ENCODE measurements at places on chromosomes 1 and 21. TPM values are rescaled to one million over a fixed set of nuclear protein-coding genes. Genes with fewer than 3 reads are reported as not detected.

KCNQ4 gene
- 0.24 TPM for polyA plus RNA-seq

ESRRG gene
- polyA plus RNA-seq, result not detected

CFHR3 gene
- polyA plus RNA-seq, result 0.47 TPM

RHD gene
- not detected for polyA plus RNA-seq

ARHGEF11 gene
- 13.7 TPM for polyA plus RNA-seq

LUZP1 gene
- 18.0 TPM for polyA plus RNA-seq

TMEM79 gene
- 6.3 TPM for polyA plus RNA-seq

DNA sequence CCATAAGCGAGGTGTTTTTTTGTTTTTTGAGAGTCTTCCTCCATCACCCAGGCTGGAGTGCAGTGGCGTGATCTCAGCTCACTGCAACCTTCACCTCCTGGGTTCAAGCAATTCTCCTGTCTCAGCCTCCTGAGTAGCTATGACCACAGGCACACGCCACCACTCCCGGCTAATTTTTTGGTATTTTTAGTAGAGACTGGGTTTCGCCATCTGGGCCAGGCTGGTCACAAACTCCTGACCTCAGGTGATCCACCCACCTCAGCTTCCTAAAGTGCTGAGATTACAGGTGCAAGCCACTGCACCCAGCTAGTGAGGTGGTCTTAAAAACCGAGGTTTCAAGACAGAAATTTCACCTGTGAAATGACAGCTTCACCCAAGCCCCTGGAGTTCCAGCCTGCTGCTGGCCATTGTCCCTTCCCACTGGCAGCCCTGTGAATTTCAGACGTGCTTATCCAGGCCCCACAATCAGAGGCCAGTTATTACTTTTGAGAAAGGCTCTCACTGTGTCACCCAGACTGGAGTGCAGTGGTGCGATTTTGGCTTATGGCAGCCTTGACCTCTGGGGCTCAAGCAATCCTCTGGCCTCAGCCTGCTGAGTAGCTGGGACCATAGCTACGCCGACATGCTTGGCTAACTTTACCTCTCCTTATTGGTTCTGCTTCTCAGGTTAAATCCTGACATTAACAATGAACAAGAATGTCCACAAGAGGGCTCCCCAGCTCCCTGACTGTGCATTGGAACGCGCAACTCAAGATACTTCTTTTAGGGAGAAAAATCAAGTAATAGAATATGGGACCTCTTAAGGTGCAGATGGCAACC lies 19.4 kb downstream of the ENO1 start:
- DNase-seq, result no peak

DNA sequence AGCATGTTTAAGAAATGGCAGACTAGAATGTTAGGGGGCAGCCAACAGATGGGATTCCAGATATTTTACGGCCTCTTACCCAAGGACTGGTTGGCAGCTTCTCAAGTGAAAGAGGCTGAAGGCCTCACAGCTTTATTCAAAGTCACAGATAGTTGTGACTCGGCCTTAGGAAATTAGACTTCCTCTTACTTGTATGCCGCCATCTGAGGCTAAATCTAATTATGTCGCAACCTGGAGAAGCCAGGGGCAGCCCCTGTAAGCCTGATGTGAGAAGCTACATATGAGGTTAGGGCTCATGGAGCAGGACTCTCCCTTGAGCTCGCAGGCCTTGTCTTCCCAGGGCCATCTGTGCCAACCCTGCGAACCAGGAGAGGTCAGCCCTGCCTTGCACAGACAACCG lies 352.5 kb downstream of the HHAT start:
- DNase-seq, result no peak

GRCh38 chr21:26194811-26195251 lies 24.3 kb upstream of the APP start:
- DNase-seq, result no peak

- no peak for DNase-seq
These were observed 57.4 kb downstream of the ZNF648 start for GRCh38 chr1:182003953-182004586.

DNA sequence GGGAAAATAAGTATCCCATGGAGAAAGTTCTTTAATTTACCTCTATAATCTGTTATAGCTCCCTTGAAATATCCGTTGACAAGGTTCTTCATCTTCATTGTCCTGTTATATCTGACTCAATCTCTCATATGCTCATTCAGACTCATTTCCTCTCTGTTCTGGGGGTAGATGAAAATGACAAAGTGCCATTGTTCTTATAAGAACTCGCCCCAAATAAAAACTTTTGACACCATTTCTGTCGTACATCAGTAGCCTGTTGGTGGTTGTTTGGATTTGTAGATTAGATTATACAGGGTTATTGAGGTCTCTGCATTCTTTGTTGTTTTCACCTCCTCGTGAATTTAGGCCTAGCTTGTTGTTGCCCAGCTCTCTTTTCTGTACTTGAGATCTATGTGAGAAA lies 55.2 kb upstream of the IPO9 start:
- DNase-seq, result no peak

DNA sequence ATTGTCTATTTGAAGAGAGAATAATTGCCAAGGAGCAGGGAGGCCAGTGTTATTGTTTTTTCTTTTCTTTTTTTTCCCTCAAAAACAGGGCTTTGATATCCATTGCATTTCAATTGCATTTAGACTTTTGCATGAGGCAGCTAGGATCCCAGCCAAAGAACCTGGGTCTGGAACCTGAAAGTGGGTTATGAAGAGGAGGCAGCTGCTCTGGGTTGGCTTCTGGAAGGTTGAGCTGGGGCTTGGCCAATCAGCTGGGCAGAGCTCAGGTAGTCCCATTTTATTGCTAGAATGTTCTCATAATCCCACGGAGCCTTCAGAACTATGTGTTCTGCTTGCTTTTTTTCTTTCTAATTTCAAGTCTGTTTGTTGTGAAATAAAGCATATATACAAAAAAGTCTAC lies 218.9 kb downstream of the CAMTA1 start:
- no peak for DNase-seq

DNA sequence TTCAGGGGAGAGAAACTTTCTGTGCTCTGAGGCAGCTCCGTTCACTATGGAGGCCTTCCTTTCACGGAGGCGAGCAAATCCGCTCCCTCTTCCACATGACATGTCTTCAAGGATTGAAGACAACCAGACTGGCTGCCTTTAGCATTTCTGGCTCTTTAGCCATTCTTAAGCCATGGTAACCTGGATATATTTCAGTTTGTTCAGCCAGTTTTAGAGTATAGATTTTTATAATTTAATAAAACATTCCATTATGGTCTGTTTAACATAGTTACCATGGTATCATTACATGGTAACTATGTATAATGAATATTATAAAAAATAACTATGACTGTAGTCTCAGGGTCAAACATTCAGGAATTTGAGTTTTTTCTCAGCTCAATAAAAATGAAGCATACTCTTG lies 54.2 kb upstream of the NFIA start:
- DNase-seq, result no peak

DNA sequence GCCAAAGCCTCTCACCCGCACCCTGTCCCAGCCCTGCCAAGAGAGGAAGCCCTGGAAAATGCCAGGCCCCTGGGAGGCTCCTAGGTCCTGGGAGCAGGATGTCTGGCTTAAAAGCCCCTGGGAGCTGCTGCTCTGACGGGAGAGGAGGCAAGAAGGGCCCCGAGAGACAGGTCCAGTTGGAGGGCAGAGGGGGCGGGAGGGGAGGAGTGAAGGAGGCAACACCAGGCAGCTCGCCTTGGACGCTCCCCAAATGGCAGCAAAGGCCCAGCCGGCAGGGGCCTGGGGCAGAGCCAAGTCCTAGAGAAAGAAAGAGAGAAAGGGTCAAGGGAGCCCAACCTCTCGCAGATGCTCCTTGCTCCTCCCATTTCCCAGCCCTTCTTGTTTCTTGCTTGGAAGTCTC lies 6.8 kb downstream of the ETV3L start:
- DNase-seq, result no peak

DNA sequence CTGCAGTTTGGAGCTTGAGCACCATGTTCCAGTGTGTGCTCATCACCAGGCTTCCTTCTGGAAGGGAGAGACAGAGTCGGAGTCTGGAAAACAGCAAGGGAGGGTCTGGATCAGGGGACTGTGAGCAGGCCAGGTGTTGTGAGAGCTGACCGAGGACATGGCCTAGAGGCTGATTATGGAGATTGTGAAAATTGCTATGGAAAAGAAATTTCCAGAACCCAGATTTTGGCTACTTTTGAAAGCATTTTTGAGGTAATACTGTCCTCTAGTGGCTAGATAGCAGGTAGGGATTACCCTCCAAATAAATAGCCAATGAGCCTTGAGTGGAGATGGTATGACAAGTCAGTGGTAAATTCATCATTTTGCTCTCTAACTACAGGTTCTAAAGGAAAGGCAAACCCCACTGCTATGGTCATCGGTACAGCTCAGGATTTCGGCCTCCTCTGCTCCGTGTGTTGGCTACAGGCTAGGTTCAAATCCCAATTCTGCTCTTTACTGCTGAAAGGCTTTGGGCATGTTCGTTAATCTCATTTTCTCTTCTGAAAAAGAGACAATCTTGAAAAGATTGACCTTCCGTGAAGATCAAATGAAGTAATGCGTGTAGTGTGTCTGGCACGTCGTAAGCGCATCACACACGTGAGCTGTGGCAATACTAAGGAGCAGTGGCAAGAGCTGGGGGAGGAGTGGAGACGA lies 1.0 kb upstream of the HAO2 start:
- peak; percentile 30 for DNase-seq

DNA sequence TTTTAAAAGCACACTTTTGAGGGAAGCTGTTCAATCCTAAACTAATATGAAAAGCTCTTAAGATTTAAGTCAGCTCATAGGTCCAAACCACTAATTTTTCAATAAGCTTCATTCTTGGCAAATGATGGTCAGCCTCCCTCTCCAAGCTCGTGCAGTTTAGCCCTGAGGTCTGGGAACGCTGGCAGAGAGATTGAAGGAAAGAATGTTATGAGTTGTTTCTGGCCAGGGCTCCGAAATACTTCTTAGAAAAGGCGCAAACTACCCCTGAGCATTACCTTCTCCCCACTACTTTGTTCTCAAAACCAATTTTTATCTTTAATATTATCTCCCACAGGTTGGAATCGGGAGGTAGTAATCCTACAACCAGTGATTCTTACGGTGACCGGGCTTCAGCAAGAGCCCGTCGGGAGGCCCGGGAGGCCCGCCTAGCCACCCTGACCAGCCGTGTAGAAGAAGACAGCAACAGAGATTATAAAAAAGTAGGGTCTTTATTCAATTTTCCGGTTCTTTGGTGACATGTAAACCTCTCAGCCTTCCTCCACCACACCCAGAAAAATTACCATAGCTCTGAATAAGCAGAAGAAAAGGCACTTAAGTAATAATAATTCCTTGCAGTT lies 147.7 kb downstream of the SYT2 start:
- DNase-seq, result no peak

GRCh38 chr1:208264469-208265121 lies 20.4 kb upstream of the PLXNA2 start:
- no peak for DNase-seq

GRCh38 chr1:167912294-167912693 lies 1.6 kb downstream of the ADCY10 start:
- DNase-seq, result no peak

- DNase-seq, result peak; percentile 63
These were observed 101.3 kb downstream of the IER5 start for GRCh38 chr1:181189691-181190363.

GRCh38 chr1:17016317-17016661 lies 4.6 kb upstream of the ATP13A2 start:
- no peak for DNase-seq

- DNase-seq, result peak; percentile 57
These were observed 21.8 kb upstream of the SDHB start for GRCh38 chr1:17075470-17076255.

GRCh38 chr21:37073417-37074196 lies 553 bp downstream of the TTC3 start:
- peak; percentile 14 for DNase-seq

DNA sequence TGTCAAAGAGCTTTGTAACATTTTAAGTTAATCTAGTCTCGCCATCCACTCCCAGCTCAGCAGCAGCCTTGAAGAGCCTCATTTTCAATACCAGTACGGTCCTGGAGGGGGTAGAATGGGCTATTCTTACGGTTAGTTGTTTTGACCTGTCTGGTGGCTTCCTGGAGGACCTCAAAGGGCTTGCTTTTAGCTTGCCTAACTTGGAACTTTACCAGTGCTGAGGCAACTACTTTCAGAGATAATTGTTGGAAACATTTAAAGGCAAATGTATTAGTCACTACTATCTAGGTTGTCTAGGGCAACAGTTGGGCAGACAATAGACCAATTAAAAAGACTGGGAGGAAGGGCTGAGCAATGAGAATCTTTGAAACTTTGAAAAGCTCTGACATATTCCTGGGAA lies 56.0 kb downstream of the TTLL7 start:
- no peak for DNase-seq

- DNase-seq, result no peak
These were observed 124.9 kb upstream of the KIAA1614 start for GRCh38 chr1:180787628-180788307.

DNA sequence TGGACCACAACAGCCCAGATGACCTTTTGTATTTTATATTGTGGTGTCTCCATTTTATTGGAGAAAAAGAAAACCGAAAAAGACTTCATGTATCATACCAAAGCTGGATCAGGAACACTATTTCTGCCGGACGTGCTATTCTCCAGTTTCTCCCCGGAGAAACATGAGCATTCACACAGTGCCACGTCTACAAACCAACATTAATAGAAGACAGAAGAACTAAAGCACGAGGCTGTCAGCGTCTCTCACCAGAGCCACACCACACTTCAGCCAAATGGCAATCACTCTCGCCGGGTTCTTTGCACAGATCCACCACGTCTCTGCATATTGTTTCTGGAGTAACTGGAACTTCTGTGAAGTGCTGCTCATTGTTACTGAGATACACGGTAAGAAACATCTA lies 24.8 kb downstream of the TP53BP2 start:
- DNase-seq, result no peak

- DNase-seq, result no peak
These were observed 650.0 kb downstream of the SMYD3 start for GRCh38 chr1:245856944-245857531.

DNA sequence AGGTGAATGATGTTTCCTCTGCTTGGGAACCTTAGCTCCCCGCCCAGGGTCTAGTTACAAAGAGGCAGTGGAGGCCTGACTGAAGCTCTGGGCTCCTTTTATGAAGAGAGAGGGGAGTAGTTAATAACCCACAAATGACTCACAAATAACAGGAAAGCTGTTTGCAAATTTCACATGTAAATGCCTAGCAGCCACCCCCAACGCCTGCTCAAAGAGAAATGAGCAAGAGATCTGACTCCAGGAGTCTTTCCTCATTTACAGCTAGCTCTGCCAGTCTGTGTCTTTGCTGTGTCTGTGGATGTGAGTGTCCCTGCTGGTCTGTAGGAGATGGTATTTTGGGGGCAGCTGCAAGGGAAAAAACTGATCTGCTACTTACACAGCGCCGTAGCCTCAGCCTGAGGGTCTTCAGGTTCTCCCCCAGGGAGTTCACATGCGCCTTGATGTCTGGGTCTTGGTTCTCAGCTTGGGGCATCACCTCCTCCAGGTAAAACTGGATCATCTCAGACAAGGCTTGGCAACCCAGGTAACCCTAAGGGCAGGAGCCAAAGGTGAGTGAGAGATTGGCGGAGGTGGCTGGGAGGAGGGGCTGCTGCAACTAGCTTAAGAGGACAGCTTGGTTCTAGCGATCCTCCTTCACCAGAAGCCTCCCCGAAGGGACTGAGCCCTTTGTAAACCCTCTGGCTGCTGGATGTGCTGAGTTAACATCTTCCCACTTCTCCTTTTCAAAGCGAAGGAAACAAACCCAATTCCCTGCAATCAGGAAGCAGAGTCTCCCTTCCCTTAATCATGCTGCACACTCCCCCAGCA lies at the start of gene IL19:
TSS of gene IL19 (plus strand) at position 243 of the 807 bp plus-strand sequence. CDS start 65,890 bp downstream, outside the sequence.
- no peak for DNase-seq

Data from A549 (cell line).